Lung microvascular endothelial cell (primary cell): ENCODE measurements at places on chromosomes 1 and 21. TPM values are rescaled to one million over a fixed set of nuclear protein-coding genes. Genes with fewer than 3 reads are reported as not detected.

RNF19B gene
- total RNA-seq: 8.5 and 12.9 TPM in 2 replicates

F5 gene
- not detected in 2 replicates for total RNA-seq

FABP3 gene
- 0.20 and 0.87 TPM in 2 replicates for total RNA-seq

IL19 gene
- not detected in 2 replicates for total RNA-seq

DNA sequence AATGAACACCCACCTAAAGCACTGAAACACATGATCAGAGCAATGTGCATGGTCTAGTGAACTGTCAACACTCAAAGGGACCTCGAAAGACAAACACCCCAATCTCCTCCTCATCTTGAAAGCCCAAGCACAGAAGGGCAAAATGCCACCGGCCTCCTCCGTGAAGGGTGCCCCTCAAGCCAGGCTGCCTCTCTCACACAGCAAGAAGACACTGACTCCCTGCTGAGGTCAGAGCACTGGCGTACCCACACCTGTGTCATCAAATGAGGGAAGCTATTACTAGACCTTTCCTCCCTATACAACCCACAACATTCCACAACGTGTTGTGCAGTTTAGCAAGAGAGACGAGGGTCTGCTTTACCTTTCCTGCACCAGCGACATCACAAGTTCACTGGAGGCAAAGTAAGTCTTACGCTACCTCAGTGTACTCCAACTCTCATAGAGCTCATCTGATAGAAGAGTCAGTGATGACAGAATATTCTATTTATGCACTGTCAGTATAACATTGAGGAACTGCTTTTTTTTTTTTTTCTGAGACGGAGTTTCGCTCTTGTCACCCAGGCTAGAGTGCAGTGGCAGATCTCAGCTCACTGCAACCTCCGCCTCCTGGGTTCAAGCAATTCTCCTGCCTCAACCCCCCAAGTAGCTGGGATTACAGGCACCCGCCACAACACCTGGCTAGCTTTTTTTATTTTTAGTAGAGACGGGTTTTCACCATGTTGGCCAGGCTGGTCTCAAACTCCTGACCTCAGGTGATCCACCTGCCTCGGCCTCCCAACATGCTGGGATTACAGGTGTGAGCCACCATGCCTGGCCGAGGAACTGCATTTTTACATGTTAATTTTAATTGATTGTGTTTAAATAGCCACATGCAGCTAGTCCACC, 3.3 kb downstream of the SH3BP5L start:
- no peak for DNase-seq

DNA sequence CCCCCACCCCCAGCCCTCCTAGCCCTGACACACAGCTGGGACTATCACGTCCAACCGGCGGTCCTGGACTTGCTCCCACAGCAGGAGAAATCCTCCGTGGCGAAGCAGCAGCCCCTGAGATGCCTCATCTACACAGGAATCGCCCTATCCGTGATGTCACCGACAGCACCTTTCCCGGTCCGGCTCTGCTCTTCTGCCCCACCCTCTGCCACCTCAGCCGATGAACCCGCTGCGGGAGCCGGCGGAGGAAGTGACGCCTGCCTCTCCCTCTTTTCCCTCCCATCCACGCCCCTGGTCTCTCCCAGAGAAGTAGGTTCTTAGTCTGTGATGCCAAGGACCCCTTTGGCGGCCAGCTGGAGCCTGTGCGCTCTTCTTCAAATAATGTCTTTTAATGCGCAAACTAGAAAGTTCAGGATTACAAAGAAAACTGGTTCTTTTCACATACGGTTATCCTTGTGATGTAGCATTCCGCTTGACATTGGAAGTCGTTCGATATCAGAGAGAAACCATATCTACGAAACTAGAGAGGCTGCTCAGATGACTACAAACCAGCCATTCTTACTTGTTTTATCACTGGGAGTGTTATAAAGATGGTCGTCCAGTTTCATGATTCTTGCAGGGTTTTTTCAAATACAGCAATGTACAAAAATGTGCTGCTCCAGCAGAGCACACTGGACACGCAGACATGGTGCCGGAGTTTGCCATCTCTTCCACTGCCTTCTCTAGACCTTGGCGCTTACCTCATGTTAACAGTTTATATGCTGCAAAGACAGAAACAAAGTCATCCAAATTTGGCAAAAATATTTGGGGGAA, 120.3 kb downstream of the PPIAL4G start:
- DNase-seq: no peak

- no peak for DNase-seq
These were observed 194.8 kb downstream of the LMO4 start for GRCh38 chr1:87523466-87523865.

DNA sequence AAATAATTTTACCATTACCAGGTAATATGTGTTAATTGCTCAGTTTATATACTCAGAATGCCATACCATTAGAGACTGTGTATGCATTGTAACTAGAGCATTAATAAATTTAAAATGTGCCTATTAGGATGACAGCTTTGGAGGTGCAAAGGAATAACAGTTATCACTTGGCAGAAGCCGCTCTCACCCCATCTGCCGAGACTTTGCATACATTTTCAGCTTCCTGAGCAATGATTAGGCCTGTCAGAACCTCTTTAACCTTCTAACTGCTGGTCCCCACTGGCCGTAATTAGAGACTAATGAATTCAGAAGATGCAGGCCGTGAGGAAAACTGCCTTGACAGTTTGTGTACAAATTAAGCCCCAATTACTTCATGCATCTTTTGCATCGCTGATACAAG, 158.0 kb upstream of the PROX1 start:
- no peak for DNase-seq

- DNase-seq: no peak
These were observed 9.5 kb downstream of the DENND2D start for GRCh38 chr1:111190931-111191451.

DNA sequence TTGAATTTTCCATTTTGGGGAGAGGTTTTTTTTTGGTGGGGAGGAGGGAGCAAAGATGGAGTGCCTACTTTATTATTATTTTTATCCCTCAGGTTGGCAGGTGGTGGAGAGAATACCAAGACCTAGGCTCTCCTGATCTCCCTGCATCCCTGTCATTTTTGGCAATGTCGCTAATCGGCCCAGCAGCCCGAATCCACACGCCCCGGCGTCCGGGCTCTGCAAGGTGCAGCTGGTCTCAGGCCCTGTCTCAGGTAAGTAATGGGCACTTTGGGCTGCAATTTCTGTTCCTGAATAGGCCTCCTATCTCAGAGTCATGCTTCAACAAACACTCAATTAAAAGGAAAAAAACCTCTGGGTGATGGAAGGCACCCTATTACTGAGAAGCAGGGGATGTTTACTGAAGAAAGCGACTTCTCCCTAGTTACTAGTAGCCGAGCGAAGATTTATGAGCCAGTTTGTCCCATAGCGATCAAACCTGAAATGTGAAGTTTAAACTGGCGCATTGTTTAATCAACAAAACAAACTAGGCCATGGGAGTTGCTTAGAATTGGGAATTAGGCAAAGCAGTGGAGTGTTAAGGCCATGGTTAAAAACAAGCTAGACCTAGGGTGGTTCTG, 137.8 kb downstream of the RWDD3 start:
- no peak for DNase-seq
